NCI-H524 (cell line): ENCODE measurements at places on chromosomes 1 and 21.

- DNase-seq, result no peak
Observed at GRCh38 chr1:9233241-9233941, 1.2 kb upstream of the H6PD start.

DNA sequence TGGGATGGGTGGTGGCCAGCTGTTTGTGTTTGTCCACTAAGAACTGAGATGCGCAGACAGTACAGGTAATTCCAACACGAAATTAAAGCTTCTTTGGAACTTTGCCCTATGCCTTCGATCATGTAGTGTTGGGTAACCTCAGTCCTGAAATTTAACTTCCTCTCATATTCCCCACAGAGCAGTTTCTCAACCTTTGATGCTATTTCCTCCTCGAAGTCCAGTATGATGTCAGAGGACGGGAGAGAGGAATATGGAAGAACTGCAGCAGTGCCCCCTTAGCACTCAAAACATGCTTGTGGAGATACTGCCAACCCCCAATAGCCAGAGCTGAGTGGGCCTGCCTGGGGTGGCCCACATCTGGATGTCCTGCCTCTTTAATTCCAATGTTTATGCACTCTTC lies 3.6 kb downstream of the LPAR3 start:
- no peak for DNase-seq

GRCh38 chr1:221735999-221736398 lies 5.9 kb downstream of the DUSP10 start:
- no peak for DNase-seq

DNA sequence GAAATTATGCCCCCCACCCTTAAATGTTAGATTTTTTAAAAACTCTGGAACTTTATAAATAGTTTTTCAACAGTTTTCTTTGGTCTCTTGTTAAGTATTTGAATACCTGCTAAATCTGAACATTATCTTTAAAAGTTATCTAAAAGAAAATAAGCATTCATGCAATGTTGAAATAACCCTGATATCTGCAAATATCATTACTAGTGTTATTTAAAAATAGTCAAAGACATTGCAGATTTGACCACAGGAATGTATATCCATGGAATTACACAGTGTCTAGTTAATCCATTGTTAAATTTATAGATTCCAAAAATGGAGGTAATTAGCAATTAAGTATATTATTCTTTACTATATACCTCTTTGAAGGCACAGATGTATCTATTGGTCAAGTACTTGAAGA lies 42.0 kb downstream of the PRRX1 start:
- DNase-seq, result no peak

- no peak for DNase-seq
Observed at GRCh38 chr1:60952612-60953111, 129.7 kb upstream of the NFIA start.

DNA sequence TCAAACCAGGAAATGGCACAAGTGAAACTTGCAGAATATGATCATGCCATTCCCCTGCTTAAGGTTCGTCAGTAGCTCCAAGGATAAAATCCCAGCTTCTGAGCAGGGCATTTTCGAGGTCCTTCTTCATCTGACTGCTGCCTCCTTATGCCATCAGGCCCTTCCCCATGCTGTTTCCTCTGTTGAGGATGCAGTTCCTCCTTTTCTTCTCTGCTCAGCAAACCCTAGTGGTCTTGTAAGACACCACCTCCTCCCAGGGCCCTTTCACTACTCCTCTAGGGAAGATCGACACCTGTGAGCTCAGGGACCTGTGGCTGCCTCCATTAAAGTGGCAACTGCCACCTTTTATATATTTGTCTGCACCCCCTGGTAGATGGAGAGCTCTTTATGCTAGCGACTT lies 62.1 kb upstream of the JUN start:
- no peak for DNase-seq

- DNase-seq, result no peak
Observed at GRCh38 chr1:24465638-24466037, 37.0 kb upstream of the RCAN3 start.
